ENCODE measurements at places on chromosomes 7 and 10.

- no peak for DNase-seq
These were observed 25.5 kb upstream of the TRIM24 start for GRCh38 chr7:138434597-138435019.

DNA sequence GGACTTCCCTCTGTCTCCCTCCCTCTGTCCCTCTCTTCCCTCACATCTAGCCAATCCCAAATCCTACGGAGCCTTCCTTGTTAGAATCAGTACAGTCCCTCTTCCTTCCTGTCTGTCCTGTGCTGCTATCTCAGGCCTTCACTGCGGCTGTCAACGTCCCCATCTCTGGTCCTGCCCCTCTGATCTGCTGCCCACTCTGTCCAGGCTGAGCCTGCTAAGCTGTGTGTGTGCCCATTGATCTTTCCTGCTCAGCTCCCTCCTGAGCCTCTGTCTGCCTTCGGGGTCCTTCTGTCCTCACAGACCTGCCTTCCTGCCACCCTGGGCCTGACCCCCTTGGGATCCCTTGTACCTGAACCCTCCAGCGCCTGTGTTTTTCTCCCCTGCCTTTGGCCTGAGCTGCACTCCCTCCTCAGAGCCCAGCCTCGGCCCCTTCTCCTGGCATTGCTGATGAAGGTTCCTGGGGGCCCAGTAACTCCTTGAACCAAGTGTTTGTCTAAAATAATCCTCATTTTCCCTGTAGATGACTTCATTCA is 182.1 kb upstream of the SHH start:
- no peak for DNase-seq

- DNase-seq = no peak
These were observed 52.7 kb downstream of the VWDE start for GRCh38 chr7:12350971-12351370.

DNA sequence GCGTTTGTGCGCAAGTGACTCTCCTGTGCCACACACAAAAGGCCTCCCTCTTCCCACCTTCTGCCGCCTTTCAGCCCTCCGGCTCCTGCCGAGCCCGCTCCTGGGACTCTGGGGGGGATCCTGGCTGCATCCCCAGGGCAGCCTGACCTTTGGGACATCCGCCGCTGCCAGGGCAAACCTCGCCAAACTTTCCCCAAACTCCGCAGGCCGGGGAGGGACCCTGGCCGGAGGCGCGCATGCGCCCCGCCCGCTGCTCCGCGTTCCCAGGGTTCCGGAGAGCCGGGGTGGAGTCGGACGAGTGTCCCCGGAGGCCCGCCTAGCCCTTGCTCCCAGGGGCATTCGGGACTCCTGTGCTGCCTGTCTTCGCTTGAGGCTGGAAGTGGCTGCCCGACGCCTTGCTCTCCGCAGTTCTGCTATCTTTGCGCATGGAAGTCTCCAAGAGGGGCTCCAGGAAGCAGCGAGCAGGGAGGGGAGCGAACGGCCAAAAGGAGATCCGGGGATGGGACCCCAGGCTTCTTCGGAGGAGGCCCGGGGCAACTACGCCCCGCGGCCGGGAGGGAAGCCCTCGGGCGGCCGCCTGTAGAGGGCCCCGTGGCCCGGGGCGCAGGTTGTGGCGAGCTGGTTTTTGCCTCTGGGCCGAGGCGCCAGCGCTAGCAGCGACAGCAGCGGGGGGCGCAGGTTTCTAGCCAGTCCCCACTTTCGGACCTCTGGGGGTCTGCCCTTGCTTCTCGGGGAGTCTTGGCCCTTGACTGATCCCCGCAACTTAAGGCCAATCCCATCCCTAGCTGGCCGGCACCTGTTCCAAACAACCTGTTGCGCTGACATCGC is 7.0 kb downstream of the PTF1A start:
- DNase-seq = no peak

- DNase-seq = no peak
These were observed 646.4 kb upstream of the MGMT start for GRCh38 chr10:128820663-128821062.

All from CD4-positive, alpha-beta T cell treated with Interleukin-12 subunit alpha and Interleukin-12 subunit beta, for 1 hour (primary cell).